Left lung (tissue), 14 donors: ENCODE measurements at places on chromosomes 7 and 10. TPM values are rescaled to one million over a fixed set of nuclear protein-coding genes. Genes with fewer than 3 reads are reported as not detected.

The GCK gene
- 2.6 TPM for polyA plus RNA-seq

The NUDT13 gene
- 7.9 TPM for polyA plus RNA-seq

- H3K27me3 ChIP-seq: peaks cover 56% of the 10 kb centered on the region
- H3K27ac ChIP-seq: no peak overlapping the region
- H3K4me3 ChIP-seq: no peak overlapping the region
- H3K36me3 ChIP-seq: no peaks in the 10 kb centered on the region
Observed at GRCh38 chr10:49600046-49600445, 10.1 kb upstream of the SLC18A3 start.

GRCh38 chr10:114544045-114544659, 113.9 kb downstream of the ABLIM1 start:
- H3K36me3 ChIP-seq: no peaks in the 10 kb centered on the region
- H3K4me1 ChIP-seq: peaks cover 10% of the 10 kb centered on the region
- no peak overlapping the region for H3K4me3 ChIP-seq
- H3K27ac ChIP-seq: no peak overlapping the region
- no peak for DNase-seq
- no peaks in the 10 kb centered on the region for H3K27me3 ChIP-seq

GRCh38 chr7:19984231-19984632, 210.8 kb upstream of the TMEM196 start:
- no peak overlapping the region for H3K27ac ChIP-seq
- DNase-seq: no peak
- no peak overlapping the region for H3K4me3 ChIP-seq
- no peaks in the 10 kb centered on the region for H3K27me3 ChIP-seq
- no peaks in the 10 kb centered on the region for H3K36me3 ChIP-seq
- H3K4me1 ChIP-seq: no peaks in the 10 kb centered on the region

DNA sequence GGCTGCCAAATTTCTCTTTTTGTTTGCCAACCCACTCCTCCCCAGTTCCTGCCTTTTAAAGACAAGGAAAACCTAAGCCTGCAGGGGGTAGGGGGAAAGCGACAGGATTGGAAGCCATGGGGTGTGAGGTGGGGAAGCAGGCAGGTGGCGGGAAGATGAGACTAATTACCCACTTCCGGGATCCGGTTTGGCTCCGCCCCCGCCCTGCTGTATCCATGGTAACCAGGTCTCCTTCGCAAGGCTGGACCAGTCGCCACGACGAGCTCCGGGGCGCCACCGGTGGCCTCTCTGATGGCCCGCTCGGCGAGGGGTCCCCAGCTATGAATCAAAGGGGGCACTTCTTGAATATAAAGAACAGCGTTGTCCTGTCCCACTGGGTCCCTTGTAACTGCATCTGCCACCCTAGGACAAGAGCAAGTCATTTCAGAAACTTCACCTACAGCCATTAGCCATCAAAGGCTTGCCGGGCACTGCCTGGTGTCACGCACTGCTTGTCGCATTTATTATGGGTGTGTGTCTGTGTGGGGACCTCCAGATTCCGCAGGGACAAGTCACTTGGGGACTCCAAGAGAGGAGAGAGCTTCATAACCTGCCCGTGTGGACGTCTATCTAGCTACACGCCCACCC, 55.4 kb upstream of the LMTK2 start:
- H3K27me3 ChIP-seq: no peaks in the 10 kb centered on the region
- no peak overlapping the region for H3K4me3 ChIP-seq
- no peak overlapping the region for H3K27ac ChIP-seq
- DNase-seq: no peak

DNA sequence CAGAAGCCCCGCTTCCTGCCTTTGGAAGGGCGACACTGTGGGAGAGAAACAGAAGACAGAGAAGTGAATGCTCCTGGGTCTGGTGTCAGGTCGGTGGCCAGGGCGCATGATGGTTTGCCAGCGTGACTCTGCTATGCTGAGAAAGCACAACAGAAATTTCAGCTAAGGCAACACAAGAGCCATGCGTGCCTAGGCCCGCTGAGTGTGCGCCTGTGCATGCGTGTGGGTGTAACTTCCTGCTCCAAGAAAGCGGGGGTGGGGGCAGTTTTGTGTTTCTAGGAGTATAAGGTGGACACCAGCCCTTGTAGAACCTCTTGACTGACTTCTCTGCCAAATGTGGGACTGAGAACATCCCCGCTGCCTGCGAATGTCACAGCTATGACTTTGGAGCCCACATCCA, 6.2 kb downstream of the IGFBP3 start:
- H3K4me1 ChIP-seq: peaks cover 4% of the 10 kb centered on the region
- no peak overlapping the region for H3K4me3 ChIP-seq
- H3K27me3 ChIP-seq: peaks cover 12% of the 10 kb centered on the region
- H3K27ac ChIP-seq: no peak overlapping the region
- H3K36me3 ChIP-seq: no peaks in the 10 kb centered on the region
- no peak for DNase-seq
